Astrocyte (in vitro differentiated cells and primary cell): ENCODE measurements at places on chromosomes 2 and 18. TPM values are rescaled to one million over a fixed set of nuclear protein-coding genes. Genes with fewer than 3 reads are reported as not detected.
A peak's percentile ranks its signal among the peaks of the same experiment; 100 is the strongest.

DLX2 gene
- 2.1 and 2.2 TPM in 2 replicates for total RNA-seq

ABCB11 gene
- 0.02 TPM in 1 of 2 replicates, not detected in the other for total RNA-seq

LDLRAD4 gene
- 26.0 and 40.1 TPM in 2 replicates for total RNA-seq

TUBA4A gene
- total RNA-seq, result 18.0 and 19.7 TPM in 2 replicates

GRCh38 chr2:31429759-31430438 lies 15.4 kb upstream of the XDH start:
- peak; percentile 26 for DNase-seq

GRCh38 chr2:157394928-157395327 lies 49.0 kb downstream of the CYTIP start:
- no peak for DNase-seq

GRCh38 chr2:103159018-103159417 lies 397.2 kb downstream of the TMEM182 start:
- no peak for DNase-seq

GRCh38 chr2:95019572-95019971 lies 5.9 kb upstream of the MAL start:
- no peak for DNase-seq

GRCh38 chr18:9742524-9743131 lies 34.5 kb downstream of the RAB31 start:
- DNase-seq, result peak; percentile 75

- no peak for DNase-seq
These were observed 93.4 kb upstream of the LDLRAD4 start for GRCh38 chr18:13125191-13125590.

DNA sequence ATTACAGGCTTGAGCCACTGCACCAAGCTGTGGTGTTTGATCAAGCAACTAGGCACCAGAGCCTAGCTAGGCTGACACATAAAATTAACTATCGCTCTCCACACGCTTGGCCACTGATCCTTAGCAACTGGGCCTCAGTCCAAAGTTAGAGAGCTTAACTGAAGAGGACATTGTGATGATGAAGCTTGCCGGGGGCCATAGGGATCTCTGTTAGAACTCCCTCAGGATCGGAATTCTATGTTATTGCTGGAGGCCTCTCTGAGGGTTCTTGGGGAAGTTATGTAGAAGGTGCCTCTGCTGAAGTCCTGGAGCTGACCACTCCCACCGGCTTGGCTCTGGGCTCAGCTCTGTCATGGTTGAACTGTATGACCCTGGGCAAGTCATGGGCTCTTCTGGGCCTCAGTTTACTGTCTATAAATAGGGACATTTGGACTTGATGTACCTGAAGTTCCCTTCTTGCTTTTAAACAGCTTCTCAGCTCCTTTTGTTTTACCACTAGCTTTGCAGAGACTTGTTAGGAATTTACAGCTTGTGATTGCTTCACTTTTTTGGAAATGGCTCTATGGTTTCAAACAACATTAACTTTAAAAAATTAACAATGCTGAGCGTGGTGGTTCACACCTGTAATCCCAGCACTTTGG lies 44.1 kb downstream of the GATA6 start:
- DNase-seq, result peak; percentile 50

DNA sequence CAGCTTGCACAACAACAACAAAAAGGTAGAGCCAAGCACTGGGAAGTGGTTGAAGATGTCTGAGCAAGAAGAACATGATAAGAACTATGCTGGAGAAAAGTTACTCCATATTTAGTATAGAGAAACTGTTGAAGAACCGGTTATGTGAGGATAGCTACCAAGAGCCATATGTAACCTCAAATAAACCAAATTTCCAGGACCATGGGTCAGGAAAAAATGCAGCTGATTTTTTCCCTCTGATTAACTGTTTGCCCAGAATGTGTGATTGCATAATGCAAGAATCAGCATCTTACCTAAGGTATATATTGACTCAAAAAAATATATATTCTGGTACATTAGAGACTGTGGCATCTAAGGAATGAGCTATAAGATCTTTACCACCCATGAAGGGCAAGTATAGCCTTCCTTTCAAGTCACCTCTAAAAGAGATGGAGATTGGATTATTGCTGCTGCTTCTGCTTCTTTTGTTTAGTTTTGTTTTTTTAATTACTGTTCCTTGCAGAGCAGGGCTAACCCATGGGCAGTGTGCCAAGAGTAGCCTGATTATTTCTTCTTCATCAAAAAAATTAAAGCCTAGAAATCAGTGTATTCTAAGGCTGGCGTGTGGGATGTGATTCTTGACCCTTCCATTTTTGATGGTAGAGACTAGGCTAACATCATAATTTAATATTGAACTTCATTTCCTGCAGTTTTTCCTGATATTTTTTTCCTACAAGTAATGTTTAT lies 76.9 kb upstream of the MAP3K20 start:
- no peak for DNase-seq

DNA sequence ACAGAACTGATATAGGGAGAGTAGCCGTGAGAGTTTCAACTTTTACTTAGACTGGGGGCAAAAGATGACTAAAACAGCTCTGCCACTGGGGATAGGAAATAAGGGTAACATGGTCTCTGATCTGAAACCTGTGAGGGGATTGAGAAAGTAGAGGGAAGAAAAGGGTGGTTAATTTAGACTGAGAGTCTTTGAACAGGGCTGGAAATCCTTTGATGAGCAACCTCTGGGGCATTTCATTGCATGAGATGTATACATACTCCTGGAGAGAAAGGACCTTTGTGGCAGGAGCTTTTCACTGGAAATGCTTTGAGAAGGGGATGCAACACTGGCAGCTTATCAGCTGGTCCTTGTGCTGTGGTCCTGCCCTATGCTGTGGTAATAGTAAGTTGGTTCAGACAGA lies 9.4 kb downstream of the GALNT1 start:
- DNase-seq, result no peak

DNA sequence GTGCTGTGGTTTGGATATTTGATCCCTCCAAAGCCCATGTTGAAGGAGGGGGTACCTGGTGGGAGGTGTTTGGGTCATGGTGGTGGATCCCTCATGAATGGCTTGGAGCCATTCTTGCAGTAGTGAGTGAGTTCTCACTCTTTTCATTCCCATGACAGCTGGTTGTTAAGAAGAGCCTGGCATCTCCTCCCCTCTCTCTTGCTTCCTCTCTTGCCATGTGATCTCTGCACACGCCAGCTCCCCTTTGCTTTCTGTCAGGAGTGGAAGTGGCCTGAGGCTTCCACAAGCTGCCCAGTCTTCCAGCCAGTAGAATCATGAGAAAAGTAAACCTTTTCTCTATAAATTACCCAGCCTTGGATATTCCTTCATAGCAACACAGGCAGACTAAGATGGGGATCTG lies 8.6 kb downstream of the ADD2 start:
- DNase-seq, result no peak

DNA sequence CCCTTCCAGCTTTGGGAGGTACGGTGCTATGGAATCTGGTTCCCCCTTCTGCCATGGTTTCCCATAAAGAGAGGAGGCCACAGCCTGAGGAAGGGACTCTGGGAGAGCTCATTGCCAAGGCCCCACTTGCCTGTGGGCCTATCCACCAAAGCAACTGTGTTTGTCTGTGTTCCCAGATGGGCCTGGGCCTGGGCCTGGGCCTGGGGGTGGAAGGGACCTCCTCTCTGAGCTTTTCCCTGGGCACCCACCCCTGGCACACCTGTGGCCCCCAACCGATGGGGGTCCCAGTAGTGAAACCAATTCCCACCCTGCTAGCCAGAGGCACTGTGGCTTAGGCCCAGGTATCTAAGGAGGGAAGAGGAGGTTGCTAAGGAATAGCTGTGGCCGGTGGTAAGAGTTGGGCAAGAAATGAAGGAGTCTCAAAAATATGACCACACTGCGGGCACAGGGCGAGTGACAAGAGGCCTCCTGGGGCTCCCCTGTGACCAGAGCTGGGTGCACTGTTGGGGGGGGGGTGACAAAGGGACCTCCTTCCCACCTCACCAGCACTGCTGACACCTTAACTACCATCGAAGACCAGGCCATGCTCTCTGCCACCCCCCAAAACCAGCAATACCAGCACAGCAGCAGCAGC lies 4.9 kb upstream of the DUSP2 start:
- no peak for DNase-seq

DNA sequence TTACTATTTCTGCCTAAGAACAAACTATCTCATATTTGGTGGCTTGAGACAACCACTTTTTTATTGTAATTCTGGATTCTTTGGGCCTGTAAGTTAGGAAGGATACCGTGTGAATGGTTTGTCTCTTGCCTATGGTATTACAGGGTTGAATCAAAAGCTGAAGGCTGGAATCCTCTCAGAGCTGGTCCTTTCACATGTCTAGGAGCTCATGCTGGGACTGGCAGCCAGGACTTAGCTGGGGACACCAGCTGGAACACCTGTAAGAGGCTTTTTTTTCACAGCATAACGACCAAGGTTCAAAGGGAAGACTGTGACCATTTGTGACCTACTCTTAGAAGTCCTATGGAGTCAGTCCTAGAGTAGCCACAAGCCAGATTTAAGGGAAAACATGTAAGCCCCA lies 226.3 kb downstream of the ZNF804A start:
- no peak for DNase-seq

DNA sequence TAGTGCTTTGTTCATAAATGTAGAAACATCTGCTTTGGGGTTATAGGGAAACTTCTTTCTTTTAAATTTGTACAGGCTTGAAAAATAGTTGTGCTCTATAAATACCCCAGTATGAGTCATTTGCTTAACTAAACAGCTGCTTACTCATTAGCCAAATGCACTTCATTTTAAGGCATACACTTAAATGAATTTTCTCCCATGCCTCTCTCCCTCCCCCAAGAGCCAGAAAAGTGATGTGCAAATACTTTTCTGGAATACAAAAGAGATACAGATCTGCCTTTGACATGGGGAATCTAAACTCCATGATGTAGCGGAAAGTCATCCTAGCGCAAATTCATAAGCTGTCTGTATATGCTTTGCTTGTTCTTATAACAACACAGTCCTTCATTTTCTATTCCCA lies 469.4 kb downstream of the DLGAP1 start:
- peak; percentile 91 for DNase-seq

GRCh38 chr2:159616286-159616701 lies at the start of gene BAZ2B:
Gene BAZ2B, minus strand, starts transcription at chr2:159616548. Its CDS starts 137,829 bp downstream, at chr2:159478719.
- peak; percentile 89 for DNase-seq

GRCh38 chr2:65500310-65501040 lies 68.1 kb upstream of the SPRED2 start:
- no peak for DNase-seq

DNA sequence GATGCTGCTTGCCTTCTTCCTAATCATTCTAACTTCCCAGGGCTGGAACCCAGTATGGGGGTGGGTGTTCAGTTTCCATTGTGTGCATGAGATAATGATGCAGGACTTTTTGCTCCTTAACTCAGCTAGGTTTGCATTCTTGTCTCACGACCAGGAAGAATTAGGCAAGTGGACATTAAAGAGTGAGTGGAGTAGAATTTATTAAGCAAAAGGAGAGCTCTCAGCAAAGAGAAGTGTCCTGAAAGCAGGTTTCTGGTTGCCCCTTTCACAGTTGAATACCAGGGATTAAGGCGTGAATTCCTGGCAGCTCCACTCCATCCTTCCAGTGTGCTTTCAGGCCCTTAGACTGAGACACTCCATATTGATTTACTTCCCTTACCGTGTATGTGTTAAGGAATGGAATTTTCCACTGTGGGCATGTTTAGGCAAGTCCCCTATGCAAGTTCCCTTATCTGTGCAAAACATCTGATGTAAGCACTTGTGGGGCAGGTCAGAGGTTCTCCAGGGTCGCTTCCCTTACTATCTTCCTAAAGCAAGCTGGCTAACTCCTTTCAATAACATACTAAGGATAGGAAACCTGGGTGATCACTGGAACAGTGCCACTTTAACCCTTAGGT lies 126.5 kb downstream of the GPR39 start:
- no peak for DNase-seq

GRCh38 chr2:156704617-156705016 lies 268.4 kb downstream of the GPD2 start:
- no peak for DNase-seq

DNA sequence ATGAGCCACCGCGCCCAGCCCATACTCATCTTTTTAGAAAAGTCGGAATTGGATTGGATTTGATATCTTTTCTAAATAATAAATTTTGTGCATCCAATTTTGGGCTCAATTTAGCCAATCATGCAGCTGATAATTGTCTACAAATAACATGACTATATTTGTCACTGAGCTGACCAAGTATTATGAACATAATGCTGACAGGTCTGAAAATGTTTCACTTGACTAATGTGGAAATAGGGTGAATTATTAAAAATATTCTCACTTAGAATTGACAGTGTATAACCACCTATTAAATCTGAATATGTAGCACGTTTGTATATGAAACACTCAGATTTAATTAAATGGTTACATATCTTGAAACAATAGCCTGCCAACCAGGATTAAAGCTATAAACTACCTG lies 657.2 kb upstream of the FSHR start:
- DNase-seq, result no peak

GRCh38 chr2:72330652-72331051 lies 183.0 kb upstream of the CYP26B1 start:
- DNase-seq, result no peak

DNA sequence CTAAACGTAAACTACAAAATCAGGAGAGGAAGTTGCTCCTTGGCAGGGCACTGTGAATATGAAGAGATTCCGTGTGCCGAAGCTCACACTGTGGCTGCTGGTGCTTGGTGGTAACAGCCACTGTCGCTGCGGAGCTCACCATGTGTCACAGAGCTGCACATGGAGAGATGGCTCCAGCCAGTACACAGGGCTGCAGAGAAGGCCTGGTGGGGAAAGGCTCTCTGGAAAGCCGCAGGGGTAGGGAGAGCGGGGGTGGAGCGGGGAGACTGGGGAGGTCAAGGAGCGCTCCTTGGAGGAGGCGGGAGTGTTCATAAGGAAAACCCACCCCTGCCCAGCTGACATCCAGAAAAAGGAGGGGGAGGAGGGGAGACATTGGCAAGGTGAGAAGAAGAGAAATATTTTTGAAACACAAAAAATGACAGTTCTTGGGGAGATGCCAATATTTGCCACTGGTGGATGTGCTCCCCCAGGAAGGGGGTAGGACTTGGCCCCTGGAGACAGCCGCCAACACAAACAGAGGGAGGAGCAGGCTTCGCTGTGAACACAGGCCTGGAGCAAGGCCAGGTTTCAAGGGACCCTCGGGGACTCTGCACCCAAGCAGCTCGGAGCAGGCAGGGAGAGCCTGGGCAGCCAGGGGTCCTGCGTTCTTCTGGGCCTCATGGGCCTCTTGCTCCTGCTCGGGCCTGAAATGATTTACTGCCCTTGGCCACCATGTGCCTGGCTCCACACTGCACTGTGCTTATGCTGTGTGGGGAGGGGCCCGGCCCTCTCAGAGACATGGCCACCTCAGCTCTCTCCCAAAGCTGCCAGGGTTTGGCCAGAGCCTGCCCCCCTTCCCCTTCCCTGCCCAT lies 102.6 kb upstream of the GLI2 start:
- no peak for DNase-seq
